Stimulated activated CD4-positive, alpha-beta T cell treated with anti-CD3 and anti-CD28 coated beads, Interleukin-2, amount 100 ng/mL, for 24 hours (primary cell): ENCODE measurements at places on chromosomes 3 and 15.

GRCh38 chr3:28240441-28240840 lies 978 bp upstream of the CMC1 start:
- DNase-seq = no peak

DNA sequence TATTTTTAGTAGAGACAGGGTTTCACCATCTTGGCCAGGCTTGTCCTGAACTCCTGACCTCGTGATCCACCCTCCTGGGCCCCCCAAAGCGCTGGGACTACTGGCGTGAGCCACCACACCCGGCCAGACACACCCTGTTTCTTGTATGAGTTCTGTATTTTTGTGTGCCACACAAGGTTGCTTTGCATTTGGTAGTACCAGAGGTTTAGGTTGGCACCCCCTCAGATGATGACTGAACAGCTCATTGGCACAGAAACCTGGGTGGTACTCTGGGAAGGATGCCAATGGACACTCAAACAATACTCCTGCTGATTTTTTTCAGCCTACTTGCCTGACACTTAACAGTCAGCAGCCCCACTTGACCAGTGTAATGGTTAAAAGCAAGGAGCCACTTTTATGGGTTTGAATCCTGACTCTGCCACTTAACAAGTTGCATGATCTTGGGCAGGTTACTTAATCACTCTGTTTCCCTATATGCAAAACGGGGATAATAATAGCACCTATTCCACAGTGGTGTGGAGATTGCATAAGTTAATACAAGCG lies 39.2 kb upstream of the BCL2A1 start:
- no peak for DNase-seq

DNA sequence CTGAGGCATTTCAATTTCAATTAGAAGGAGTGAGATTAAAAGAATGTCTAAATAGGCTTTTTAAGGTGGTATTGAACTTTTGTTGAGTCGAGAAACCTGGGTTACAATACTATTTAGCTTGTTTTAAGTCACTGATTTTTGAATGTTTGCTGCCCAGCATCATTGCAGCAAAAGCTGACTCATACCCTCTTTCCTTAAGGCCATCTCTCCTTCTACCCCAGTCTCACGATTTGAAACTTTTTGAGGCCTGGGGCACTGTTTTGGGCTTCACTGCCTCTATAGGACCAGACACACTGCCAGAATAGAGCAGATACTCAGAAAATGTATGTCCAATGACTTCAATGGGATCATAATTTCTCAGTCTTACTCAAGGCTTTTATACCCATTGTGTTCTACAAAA lies 319.6 kb upstream of the TGFBR2 start:
- no peak for DNase-seq

- DNase-seq = no peak
These were observed 44.8 kb downstream of the PLD1 start for GRCh38 chr3:171765511-171765887.

DNA sequence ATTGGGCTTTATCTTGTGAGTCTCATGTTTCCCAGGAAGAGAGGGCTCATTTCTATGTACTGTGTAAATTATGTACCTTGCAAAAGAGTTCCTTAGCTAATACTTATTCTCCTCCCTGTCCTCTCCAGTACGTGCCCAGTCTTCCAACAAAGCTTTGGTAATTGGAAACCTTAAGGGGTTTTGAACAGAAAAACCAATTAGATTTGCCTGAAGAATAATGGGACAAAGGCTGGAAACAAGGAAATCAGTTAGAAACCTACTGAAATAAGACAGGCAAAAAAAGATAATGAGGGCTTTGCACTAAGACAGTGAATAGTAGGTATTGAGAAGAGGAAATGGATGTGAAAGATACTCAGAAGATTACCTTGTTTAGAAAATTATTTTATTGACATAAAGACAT lies 82.5 kb downstream of the SPRED1 start:
- DNase-seq = no peak

DNA sequence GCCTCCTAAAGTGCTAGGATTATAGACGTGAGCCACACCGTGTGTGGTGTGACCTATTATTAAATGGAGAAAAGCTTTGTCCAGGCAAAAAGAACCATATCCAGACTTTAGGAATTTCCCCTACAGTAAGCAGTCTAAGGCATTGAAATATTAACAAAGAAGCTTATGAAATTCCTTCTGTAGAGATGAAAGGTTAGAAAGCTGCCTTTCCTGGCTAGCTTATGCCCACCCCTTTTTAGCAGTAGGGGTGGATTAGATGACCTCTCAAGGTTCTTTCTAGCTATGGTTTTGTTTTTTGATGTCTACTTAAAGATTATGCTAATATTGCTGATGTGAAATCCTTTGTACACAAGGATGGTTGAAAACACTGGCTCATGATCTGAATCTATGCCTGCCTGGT lies 13.9 kb downstream of the OXSM start:
- DNase-seq = no peak

DNA sequence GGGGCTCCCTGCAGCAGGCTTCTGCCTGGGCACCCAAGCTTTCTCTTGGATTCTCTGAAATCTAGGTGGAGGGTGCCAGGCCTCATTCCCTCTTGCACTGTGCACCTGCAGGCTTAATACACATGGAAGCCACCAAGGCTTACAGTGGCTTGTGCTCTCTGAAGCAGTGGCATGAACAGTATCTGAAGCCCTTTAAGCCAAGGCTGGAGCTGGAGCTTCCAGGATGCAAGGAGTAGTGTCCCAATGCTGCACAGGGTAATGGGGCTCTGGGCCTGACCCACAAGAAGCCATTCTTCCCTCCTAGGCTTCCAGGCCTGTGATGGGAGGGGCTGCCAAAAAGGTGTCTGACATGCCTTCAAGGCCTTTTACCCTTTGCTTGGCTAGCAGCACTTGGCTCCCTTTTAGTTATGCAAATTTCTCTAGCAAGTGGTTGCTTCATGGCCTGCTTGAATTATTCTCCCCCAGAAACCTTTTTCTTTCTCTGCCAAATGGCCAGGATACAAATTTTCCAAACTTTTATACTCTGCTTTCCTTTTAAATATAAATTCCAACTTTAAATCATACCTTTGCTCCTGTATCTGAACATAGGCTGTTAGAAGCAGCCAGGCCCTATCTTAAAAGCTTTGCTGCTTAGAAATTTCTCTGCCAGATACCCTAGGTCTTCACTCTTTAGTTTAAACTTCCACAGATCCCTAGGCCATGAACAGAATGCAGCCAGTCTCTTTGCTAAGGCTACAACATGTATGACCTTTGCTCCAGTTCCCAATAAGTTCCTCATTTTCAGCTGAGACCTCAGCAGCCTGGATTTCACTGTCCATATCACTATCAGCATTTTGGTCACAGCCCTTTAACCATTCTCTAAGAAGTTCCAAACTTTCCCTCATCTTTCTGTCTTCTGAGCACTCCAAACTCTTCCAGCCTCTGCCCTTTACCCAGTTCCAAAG lies 201.1 kb upstream of the LRRFIP2 start:
- no peak for DNase-seq

GRCh38 chr3:136042608-136043221 lies 77.2 kb downstream of the PPP2R3A start:
- DNase-seq = no peak

DNA sequence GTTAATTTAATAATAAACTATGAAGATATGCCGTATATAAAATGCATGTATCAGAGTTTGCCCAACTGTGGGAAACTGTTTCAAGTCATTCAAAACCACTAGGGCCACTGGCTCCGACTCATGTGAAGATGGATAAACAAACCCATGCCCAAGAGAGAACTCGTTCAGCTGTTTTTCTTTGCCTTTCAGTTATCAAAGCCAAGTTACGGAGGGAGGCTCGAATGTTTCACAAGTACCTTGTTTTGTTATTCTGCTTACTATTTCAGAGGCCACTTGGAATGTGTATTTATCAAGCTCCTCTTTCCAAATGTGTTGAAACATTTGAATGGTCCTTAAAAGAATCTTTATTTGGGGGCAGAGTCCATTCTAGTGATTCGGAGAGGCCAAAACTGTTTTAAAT lies 82.1 kb downstream of the DUT start:
- no peak for DNase-seq

DNA sequence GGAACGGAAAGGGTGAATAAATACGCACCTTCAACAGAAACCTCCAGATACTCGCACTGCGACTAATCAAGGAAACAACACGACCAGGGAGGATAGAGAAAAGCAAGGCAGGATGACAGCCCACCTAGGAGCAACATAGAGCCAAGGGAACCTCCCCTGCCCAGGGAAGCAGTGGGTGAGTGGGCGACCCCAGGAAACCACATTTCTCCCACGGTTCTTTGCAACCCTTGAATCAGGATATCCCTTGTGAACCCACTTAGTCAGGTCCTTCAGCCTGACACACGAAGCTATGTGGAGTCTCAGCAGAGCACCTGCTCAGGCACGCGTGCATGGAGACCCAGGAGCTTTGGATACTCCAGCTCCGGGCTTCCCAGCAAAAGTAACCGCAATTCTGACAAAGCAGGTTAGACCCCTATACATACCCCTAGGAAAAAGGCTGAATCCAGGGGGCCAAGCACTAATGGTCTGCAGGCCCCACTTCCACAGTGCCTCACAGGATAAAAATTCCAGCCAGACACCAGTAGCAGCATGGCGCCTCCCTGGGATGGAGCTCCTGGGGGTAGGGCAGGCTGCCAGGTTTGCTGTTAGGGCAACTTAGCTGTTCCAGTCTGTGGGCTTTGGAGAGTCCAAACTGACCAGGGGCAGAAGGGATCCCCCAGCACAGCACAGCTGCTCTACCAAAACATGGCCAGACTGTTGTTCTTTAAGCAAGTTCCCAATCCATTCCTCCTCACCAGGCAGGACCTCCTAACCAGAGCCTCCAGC lies 38.4 kb upstream of the PXYLP1 start:
- DNase-seq = no peak

- DNase-seq = peak; percentile 84
These were observed at the start of gene NECTIN3 for GRCh38 chr3:111071257-111072030. Gene NECTIN3 (plus strand): TSS chr3:111071816. CDS start chr3:111072018, 202 bp downstream.

- DNase-seq = no peak
These were observed 491.9 kb upstream of the ROBO1 start for GRCh38 chr3:80259736-80260135.

DNA sequence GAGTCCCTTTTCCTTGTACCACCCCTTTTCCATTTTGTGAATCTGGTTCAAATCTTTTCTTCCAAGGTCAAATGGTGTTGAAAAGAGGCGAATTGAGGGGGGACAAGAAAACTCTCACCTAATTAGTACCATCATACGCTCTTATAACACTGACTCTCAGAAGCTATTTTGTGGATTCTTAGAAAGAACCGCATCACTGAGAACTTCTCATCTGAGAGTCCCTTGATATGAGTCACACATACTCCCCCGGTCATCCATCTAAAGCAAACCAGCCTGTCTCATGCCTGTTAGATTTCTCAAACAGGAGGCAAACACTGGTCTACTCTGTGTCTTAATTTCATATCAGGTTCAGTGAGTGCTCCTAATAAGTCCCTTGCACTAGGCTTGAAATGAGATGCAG lies 76.5 kb upstream of the SPRED1 start:
- no peak for DNase-seq

DNA sequence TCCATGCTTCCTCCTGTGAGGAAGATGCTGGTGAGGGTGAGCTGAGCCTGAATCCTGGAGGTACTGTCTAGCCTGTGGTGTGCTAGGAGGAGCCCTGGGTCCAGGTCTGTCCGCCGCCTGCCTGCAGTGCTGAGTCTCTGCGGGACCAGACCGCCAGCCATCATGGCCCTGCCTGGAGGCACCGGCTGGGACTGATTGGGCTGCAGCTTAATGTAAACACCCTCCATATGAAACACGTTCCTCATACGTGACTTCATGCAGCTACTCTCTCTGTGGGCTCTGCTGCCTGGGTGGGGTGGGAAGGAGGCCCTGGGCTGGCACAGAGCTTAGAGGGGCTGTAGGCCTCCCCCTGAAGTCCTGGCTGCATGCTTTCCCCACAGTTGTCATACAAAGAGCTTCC lies 67.4 kb downstream of the FBLN2 start:
- DNase-seq = no peak

DNA sequence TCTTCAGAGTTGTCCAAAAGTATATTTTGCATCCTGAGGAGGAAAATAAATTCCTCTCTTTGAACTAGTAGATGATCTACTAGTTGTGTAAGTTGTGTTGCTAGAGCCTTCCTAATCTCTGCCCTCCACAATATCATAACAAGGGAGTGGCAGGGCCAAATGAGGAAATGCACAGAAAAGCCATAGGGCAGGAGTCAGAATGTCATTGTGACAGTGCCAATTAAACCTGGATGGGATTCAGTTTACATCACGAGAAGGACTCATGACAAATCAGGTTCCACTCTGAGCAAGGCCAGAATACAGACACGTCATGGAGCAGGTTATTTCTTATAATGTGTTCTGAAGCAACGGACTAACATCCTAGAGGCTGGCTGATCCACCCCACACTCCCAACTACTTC lies 483.2 kb downstream of the CNTN6 start:
- no peak for DNase-seq

DNA sequence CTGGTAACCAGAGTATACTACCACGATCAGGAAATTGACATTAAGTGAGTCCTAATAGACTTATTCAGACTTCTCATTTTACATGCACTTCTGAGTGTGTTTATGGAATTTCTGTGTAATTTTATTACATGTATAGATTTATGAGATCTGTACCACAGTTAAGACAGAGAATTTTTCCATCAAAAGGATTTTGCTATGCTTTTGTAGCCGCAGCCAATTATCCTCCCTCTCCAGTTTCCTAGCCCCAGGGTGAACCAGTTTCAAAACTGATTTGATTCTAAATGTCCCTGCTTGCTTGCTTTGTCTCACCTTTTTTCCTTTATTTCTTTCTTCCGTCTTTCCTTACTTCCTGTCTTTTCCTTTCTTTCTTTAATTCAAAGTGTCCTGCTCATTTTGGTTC lies 661.2 kb upstream of the BCHE start:
- no peak for DNase-seq

DNA sequence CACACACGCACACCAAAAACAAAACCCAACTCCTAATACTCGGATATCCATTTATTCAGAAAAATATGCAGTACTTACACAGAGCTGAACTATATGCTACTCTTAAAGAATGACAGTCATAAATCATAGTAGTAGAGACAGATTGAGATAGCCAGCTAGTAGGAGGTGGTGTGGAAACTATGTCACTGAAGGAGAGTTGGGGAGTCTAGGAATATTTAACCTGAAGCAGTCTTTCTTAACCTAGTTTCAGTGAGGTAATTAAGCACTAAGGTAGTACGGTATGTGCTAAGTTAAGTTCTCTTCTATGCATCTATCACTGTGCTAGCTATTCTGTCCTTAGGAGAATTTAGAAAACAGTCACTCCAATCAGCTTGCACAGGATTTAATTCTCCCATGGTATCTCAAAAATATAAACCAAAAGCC lies 54.2 kb downstream of the ANKRD28 start:
- DNase-seq = no peak

DNA sequence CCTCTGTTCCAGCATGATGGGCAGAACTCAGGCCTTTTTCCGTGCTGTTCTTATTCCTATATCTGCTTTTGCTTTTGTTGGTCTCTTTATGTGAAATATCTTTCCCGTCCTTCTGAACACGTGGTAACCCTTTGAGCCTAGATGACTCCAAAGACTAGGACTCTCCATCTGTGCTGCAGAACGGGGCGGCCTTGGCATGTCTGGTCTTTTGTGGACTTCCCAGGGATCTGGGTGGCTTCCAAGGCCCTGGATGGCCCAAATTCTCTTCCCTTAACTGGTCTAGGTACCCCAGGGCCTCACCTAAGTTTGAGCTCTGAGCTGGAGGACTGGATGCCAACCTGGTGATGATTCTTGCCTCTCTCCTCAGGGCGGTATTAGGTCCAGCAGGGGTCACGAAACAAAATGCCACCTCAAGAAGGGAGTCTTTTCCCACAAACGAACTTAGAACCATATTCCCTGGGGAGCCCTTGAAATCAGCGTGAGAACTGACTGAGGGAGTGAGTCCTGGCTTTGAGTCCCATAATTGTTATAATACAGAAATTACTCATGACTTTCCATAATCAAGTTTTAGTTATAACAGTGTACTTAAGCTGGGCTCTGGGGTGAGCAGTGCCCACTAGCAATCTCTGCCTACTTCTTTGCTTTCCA lies 13.8 kb downstream of the TLNRD1 start:
- no peak for DNase-seq
